Foreskin fibroblast (primary cell): ENCODE measurements at places on chromosomes 11 and 22.
A peak's percentile ranks its signal among the peaks of the same experiment; 100 is the strongest.

DNA sequence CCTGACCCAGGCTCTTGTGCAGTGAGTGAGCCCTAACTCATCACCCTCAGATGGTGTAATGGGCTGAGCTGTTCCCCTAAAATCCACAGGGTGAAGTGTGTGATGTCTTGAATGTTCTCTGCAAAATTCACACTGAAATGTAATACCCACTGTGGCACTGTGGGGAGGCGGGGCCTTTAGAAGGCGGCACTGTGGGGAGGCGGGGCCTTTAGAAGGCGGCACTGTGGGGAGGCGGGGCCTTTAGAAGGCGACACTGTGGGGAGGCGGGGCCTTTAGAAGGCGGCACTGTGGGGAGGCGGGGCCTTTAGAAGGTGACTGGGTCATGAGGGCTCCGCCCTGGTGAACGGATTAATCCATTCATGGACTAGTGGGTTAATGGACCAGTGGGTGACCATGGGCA lies 33.0 kb downstream of the CHID1 start:
- DNase-seq: peak; percentile 51

GRCh38 chr11:12677131-12677530 lies 2.9 kb downstream of the TEAD1 start:
- DNase-seq: peak; percentile 80

DNA sequence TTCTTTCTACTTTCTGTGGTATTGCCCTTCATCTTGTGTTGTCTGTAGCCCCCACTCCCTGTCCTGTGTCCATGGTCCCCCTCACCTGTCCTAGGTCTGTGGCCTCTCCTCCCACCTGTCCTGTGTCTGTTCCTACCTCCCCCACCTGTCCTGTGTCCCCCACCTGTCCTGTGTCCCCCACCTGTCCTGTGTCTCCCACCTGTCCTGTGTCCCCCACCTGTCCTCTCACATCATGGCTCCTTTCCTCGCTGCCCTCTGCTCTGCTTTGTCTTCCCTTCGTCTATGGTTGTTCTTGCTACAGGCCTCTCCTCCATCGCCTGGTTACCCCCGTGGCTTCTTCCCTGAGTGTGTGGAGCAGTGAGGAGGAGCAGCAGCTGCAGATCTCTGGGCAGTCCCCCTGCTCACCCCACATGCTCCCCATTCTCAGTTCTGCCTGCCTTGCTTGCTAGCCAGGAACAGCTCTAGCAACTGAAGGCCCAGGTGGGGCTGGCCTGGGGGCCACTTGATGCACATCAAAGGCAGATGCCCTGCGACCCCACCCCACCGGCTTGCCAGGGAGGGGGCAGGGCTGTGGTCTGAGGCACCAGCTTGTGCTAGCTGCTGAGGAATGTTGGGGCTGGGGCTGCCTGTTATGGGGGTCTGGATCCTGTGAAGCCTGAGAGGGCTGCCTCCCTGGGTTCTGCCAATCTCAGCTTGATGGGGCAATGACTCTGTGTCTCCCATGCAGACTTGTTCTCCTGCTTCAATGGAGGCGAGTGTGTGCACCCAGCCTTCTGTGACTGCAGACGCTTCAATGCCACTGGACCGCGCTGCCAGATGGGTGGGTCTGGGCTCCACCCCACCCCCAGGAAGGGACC lies 5.6 kb downstream of the OTOG start:
- DNase-seq: no peak

DNA sequence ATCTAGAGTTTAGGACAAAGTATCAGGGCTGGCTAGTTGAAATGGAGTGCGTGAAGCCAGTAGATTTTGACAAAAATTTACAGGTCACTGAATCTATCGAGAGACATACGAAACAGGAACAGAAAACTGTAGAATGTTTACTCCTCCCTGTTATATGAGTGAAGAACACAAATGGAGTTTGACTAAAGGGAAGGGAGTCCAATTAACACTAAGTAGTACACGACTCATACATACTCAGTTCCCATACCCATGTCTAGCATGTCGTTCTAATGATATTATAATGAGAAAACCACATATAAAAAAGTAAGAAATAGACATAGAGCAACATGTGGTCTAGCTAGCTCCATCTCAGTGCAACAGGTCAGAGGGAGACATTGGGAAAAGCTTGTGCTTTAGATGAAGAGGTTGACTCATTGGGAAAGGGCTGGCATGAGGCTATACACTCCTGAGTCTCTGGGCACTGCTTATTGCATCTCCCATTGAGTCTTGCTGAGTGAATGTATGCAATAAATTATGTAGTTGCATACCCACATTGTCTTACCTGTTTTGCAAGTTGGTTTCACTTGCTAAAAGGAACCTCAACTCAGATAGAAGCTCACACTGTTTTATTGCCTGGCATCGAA lies 43.5 kb downstream of the CD44 start:
- no peak for DNase-seq

- peak; percentile 81 for DNase-seq
Measured at GRCh38 chr22:36191106-36191836, 10.3 kb downstream of the APOL4 start.

GRCh38 chr11:22273781-22274180 lies 64.4 kb upstream of the SLC17A6 start:
- DNase-seq: no peak
